ENCODE measurements at places on chromosomes 11 and 22. TPM values are rescaled to one million over a fixed set of nuclear protein-coding genes. Genes with fewer than 3 reads are reported as not detected.

GRCh38 chr22:22973336-22973735 lies 85.7 kb downstream of the IGLL5 start:
- no peak for DNase-seq

- DNase-seq: no peak
Measured at GRCh38 chr11:45809456-45810395, 4.8 kb downstream of the SLC35C1 start.

DNA sequence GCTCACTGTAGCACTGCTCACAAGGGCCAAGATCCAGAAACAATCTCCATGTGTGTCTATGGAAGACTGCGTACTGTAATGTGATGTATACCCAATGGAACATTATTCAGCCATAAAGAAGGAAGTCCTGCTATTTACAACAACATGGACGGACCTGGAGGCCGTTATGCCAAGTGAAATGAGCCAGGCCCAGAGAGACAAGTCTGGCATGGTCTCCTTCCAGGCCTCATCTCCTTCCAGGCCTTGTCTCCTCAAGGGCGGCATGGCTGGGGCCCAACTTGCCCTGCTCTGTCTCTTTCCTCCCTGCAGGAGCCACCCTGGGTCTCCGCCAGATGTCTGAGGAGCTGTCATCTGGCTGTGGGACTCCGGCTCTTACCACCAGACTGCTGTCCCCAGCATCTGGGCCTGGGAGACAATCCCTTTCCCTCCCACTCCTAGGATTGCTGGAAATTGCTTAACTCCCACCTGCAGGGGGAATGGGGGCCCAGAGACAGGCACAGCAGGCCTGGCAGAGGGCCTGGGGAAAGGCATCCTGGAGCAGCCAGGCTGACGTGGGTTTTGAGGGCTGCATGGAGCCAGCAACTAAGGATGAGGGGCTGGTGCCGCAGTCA lies 1326.6 kb downstream of the TBC1D22A start:
- no peak for DNase-seq

GRCh38 chr22:30425616-30426387 lies at the start of gene MTFP1:
Gene MTFP1 (plus strand): TSS chr22:30425768. CDS start chr22:30425880, 112 bp downstream.
- DNase-seq: peak; percentile 38

DNA sequence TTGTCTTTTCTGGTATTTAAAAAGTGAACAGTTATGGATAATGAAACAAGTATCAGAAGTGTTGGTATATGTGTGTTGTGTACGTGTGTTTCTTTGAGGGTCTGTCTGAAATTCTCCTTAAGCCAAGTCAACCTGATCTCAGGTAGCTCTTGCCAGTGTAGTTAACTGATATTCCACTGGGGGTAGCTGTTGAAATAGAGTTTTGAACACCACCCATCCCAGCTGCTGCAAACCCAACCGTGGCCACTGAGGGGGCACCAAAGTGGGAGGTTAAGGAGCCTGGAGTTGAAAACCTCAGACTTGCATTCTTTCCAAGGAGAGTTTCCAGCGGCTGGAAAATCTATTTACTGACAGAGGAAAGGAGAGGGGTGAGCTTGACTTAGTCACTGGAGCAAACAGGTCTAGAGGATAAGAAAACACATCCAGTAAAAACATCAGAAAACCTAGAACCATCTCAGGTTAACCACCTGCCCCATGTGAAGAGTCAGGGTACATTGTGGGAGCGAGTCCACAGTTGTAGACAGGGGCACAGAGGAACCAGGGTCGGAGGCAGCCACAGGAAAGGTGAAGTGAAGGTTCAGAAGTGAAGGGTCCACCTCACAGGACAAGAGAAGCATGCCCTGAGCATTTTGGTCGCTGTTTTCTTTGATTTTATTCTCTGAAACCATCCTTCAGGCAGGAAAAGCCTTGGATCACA lies 8.8 kb upstream of the CUL5 start:
- DNase-seq: no peak

GRCh38 chr22:39679652-39680051 lies 109.1 kb downstream of the CACNA1I start:
- DNase-seq: no peak

- no peak for DNase-seq
Measured at GRCh38 chr11:120608760-120609211, 97.2 kb downstream of the GRIK4 start.

GRCh38 chr11:44002191-44003093 lies 45.3 kb upstream of the ACCSL start:
- DNase-seq: no peak

DNA sequence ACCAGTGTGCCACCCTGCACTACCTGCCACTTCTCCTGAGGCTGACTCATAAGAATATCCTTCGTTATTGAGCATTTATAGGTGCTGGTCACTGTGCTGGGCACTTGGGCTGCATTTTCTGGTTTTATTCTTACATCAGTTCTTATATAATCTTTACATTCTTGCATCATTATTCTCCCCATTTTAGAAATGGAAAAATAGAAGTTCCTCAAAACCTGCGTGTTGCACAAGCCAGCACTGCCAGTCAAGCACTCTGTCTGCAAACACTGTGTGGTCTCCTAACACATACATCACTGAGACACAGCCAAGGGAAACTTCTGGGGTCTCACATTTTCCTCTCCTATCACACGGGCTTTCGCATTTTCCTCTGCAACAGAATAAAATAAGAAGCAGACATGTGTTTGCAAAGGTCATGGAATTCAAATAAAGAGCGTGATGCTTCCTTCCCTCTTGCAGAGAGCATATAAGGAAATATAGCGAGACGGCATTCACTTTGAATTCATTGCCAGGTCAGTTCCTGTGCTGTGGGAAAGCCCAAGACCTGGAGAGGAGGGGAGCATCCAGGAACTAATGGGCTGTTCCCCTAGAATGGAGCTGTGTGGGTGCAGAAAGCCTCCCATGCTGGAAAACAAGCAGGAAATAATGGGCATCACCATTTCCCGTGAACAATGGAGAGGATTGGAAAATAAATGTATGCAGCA lies 73.9 kb upstream of the SEZ6L start:
- no peak for DNase-seq

- DNase-seq: no peak
Measured at GRCh38 chr11:12731841-12732336, 57.7 kb downstream of the TEAD1 start.

DNA sequence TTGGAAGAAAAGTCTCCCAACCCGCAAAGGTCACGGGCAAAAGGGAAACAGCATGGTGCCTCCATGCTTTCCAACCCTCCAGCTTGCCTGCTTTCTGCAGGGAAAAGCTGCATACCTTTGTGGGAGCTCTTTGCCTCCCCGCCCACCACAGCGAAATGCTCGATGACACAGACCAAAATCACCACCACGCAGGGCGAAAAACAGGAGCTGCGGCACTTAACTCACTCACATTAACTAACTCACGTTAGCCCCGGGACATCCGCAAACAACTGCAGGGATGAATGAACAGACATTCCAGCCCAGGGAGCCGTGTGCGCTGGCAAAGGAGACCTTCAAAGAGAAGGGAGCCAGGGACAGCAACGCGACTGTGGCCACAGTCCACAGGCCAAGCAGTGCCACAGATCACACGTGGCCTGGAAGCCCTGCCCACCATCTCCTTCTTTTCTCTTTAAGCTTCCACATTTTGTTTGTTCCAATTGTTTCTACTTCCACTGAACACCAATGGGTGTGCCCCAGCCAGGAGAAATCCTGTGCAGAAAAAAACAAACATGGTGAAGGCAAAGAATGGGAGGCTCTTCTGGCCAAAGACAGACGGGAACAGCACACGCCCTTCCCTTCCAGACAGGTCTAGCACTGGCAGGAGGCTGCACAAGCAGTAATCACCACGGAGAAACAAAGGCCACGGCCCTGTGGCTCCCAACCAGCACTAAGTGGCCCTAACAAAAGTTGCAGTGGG lies 39.3 kb downstream of the DUSP8 start:
- no peak for DNase-seq

DNA sequence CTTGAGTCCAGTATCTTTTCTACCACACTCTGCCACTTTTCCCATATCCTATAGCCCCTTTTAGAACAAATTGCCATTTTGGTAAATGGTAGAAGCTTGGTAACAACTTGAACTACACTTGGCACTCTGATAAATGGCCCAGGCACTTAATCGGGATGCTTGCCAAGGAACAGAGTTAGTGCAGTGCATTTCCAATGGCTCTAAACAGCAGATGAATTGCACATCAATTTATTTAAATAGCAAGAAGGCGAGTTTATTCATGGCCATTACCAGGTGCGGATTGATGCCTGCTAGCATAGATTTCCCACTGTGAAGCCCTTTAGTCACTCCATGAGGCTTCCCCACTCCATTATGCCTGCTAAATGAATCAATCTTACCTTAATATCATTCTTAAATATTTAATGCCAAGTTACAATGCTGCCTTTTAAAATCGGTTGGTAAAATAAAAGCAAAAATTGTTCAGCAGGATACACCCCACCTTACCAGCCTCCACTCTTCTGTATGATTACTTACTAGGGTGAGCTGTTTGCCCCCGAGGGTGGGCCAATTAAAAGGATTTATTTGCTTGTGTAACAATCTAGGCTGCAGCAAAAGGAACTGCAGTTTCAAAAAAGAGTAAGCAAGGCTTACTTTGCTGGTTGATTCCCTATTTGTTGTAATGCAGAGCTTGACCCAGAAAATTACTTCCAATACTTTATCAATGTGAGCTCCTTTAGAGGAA lies 136.0 kb upstream of the ARHGAP42 start:
- DNase-seq: no peak

DNA sequence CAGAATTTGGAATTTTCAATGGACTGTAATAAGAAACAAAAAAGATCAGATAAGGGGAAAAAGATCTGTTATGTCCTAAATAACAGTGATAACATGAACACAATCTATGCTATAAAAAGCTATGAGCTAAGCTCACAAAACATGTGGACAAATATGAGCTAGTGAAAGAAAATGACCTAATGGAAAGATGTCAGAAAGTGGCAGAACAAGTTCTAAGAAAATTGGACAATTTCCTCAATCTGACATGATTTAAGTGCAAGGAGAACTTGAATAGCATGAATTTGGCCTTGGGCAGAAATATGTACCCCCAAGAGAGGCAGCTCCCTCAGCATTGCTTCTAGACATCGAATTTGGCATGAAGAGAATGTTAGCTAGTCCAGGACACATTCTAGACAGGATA lies 212.0 kb upstream of the PGR start:
- no peak for DNase-seq

GRCh38 chr11:69035150-69035945 lies 13.4 kb upstream of the TPCN2 start:
- no peak for DNase-seq

- no peak for DNase-seq
Measured at GRCh38 chr11:86245369-86246292, 1.1 kb downstream of the EED start.

DNA sequence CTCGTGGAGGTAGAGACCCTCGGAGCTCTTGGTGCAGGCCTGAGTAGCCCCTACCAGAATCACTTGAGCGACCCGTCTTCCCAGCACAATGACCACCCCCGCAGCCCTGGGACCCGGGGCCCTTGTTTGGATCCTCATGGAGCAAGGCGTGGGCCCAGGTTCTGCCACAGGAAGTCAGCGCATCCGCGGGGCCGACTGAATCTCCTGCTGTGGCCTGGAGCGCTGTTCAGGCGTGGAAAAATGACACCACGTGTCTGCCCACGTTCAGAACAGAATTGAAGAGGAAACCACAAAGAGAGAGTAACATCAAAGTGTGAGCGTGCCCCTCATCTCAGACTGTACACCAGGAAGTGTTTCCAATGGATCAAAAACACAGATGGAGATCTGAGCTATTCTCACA lies 1479.2 kb downstream of the TBC1D22A start:
- no peak for DNase-seq

GRCh38 chr22:32533265-32534111 lies 58.9 kb downstream of the FBXO7 start:
- DNase-seq: no peak

Gene TSSK2
- not detected for total RNA-seq

Gene FGF19
- total RNA-seq: not detected

Gene ANGPTL5
- total RNA-seq: not detected

Gene HOATZ
- not detected for total RNA-seq

Gene CCDC157
- total RNA-seq: 4.3 TPM

Gene RTN3
- 61.1 TPM for total RNA-seq

Gene C11orf16
- not detected for total RNA-seq

Gene LMNTD2
- total RNA-seq: 1.1 TPM

Gene POTEH
- total RNA-seq: not detected

Gene SLC22A8
- not detected for total RNA-seq

Gene DKK3
- total RNA-seq: not detected

Gene EHF
- not detected for total RNA-seq

Gene BAIAP2L2
- 0.34 TPM for total RNA-seq

All from activated T-helper 2 cell treated with anti-CD3 and anti-CD28 coated beads, Interferon-gamma antibody, Interleukin-2, Interleukin-4, amounts not matched to agents 10 μg/mL and 5 μg/mL and 100 μg/mL, durations not matched to agents 14 hours and 24 hours and 36 hours (primary cell).